Testis (tissue), 5 donors: ENCODE measurements at places on chromosomes 1 and 21. TPM values are rescaled to one million over a fixed set of nuclear protein-coding genes. Genes with fewer than 3 reads are reported as not detected.
A peak's percentile ranks its signal among the peaks of the same experiment; 100 is the strongest.

DNA sequence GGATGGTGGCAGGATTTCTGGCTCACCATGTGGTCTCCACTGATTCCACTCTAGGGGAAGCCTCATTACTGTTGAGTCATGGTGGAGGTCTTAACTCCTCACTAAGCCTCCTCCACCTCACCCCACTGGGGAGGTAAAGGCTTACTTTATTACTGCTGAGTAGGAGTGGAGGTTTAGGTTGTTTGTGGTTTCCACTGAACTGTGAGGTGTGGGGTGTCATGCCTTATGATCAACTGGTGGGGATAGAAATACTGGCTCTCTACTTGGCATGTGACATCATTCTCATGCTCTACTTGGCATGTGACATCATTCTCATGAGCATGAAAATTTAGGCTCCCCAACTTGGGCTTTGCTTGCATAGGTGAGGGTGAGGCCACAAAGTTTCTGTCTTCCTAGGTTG is 35.6 kb downstream of the COL6A1 start:
- no peak for DNase-seq

DNA sequence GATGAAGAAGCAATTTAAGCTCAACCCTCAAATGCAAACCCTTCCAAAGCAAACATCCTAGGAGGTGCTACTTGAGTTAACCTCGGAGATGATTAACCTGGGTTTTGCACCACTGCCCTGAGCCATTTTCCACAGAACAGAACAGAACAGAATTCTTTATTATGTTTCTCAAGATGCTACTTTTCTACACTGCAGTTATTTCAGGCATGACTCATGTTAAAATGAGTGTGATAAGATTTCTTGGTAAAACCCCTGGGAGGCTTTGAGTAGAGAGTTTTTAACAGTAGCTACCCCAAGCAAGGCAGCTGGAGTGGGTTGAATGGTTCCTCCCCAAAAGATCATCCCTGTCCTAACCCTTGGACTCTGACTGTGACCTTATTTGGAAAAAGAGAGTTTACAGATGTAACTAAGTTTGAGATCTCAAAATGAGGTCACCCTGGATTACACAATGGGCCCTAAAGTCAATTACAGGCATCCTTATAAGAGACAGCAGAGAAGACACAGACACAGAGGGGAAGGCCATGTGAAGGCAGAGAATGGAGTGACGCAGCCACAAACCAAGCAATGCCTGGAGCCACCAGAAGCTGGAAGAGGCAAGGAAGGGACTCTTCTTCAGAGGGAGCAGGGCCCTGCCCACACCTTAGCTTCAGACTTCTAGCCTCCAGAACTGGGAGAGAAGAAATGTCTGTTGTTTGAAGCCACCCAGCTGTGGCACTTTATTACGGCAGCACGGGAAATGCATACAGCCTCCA is 153.4 kb downstream of the ETS2 start:
- DNase-seq = peak; percentile 32

DNA sequence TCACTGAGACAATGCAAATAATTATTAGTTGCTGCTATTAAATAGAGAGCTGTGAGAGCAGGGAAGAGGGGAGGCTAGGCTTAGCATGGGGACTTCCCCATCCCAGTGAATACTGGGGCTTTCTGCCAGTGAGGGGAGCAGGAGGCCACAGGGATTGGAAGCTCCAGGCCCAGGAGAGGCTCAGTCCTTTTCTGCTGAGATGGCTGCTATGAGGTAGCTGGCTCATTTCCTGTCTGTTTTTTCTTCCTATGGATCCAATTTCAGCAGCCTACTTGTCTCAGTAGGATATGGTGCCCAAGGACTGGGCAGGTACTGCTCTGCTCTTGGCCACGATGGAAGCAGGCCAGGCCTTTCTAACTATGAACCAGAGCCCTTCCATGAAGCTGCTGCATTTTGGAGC is 10.0 kb downstream of the STMN1 start:
- DNase-seq = no peak

DNA sequence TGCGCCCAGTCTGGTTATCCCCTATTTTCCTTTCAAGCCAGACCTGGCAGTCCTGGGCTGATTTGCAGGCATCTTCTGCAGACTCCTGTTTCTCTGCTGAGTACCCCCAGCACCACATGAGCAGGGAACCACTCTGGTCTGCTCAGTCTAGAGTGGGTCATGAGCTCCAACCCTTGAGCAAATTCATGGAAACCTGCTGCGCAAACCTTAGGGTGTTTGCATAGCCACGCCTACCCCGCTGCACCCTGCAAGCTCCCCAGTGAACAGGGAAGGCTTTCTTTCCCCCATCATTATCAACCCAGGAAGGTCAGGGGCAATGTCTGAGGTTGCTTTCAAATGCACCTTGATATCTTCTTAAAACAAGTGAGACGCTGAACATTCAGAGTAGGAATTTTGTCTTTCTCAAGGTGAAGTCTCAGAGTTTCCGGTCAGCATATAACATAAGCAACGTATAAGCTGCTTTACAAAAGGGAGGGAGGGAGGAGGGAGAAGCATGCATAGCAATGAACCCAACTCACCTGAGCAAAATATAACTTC is 11.1 kb upstream of the KCNE1 start:
- no peak for DNase-seq

DNA sequence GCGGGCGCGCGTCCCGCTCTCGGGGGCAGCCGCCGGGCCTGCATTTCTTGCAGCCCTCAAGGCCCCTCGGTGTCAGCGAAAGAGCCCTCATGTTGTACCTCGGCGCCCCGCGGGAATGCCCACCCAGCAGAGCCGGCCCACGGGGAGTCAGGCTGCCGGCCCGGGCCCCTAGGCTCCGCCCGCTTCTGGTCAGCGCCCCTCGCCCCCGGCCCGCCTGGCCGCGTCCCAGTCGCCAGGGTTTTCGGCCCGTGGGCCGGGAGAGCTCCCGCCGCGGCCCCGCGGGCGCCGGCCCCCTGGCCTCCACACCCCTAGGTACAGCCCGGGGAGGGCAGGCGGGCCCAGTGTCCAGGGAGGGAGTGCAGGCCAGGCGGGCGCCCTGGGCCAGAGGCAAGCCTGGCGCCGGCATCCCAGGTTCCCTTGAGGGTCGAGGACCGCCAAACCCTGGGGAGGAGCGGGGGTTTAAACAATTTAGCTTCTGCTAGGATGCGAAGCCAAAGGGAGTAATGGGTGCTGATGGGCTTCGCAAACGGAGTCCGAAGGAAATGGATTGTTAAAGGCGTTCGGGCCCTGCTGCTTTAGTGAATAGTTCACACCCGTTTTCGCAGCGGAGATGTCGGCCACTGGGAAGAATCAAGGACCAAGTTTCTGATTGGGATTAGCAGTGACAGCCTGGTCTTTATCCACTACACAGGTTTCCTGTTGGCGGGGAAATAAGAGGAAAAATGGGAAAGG is 486 bp upstream of the KCNA3 start:
- no peak for DNase-seq

TNFRSF4 gene
- polyA plus RNA-seq = 0.80 TPM

BCL2L15 gene
- 2.3 TPM for polyA plus RNA-seq

EDARADD gene
- polyA plus RNA-seq = 5.8 TPM

DNA sequence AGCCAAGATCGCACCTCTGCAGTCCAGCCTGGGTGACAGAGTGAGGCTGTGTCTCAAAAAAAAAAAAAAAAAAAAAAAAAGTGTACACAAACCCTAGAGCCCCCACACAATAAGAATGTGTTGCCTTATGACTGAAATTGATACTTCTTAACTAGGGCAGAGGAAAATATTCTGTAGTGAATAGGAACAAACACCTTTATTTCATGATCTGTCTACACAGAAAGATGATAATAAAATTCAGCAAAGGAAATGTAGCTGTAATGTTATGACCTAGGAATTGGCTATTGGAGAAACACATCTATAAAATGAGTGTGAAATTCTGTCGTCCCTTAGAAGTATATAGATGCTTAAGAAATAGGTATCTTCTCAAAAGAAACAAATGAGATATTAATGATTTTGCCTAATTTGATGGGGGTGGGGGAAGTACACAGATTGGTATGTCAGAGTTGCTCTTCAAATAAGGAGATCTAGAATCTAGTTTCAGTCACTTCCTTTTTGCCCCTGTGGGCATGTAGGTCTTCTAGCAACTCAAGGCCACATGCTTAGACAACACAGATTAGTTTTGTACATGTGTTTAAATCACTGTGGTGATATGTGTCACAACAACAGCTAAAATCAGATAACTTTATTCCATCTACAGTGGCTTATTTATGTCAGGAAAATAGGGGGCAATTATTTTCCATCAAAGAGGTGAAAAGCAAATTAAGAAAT is 10.7 kb upstream of the GPR25 start:
- DNase-seq = no peak

- DNase-seq = no peak
Measured at GRCh38 chr1:61455400-61455799, 269.5 kb downstream of the TM2D1 start.

CTXND2 gene
- 0.26 TPM for polyA plus RNA-seq

EXTL1 gene
- polyA plus RNA-seq = 1.3 TPM

FCN3 gene
- 0.54 TPM for polyA plus RNA-seq

GPR3 gene
- 0.20 TPM for polyA plus RNA-seq

DNA sequence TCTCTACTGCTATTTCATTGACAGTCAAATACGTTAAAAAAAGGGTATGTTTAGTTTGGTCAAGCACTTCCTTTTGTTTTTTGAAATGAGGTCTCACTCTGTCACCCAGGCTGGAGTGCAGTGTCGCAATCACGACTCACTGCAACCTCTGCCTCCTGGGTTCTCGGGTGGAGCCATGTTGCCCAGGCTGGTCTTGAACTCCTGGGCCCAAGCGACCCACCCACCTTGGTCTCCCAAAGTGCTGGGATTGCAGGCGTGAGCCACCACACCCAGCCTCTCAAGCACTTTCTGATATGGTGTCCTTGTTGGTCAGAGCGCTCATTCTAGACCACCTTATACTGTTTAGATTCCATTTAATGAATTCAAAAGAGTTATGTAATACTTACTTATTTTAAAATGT is 20.9 kb upstream of the RHBDL2 start:
- no peak for DNase-seq

DNA sequence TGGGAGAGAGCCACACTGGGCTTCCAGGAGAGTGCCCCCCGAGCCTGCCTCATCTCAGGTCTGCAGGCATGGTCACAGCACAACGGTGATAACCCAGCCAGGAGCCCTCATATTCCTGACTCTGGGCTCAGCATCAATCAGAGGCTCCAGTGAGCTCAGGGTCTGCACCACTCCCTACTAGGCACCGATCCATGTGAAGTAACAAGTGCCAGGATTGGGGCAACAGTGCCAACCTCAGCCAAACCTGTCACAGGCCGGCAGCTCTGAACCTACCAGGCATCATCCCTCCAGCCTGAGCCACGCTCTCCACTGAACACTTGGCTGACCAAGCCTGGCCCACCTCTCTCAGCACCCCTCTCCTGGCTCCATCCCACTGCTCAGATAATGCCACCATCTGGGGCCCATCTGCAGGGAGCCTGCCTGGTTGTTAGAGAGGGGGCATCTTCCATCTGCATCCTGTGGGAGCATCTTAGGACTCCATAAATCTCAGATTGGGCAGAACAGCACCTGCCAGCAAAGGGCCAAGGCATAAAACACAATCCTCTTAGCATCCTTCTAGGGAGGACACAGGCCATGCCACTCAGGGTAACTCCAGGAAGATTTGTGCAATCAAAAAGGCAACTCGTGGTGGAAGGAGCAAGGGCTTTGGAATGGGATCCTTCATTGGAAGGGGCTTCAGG is 213.7 kb upstream of the CSF3R start:
- DNase-seq = no peak

GRCh38 chr1:243253926-243254232 is 1.2 kb downstream of the CEP170 start:
- DNase-seq = no peak

GRCh38 chr1:22176258-22176657 is 33.4 kb upstream of the WNT4 start:
- no peak for DNase-seq

CDC7 gene
- polyA plus RNA-seq = 24.2 TPM

DNA sequence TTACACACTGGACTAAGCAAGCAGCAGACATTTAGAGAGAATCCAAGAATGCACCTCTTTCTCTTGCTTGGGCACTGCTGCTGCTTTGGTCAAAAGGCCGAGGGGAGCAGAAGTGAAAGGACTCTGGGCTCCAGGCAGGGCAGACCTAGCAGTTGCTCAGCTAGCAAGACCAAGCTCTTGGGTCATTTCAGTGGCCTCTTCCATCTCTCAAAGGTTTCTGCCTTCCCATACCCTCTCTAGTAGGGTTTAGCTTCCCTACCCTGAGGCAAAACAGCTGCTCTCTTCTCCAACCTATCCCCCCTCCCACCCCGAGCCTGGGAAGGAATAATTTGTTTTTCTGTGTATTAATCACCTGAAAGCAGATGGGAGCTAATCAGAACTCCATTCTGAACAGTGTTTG is 25.8 kb downstream of the TFAP2E start:
- no peak for DNase-seq

CELA2B gene
- 2.7 TPM for polyA plus RNA-seq

VAV3 gene
- polyA plus RNA-seq = 11.4 TPM

GRCh38 chr1:97849345-97850340 is 71.2 kb downstream of the DPYD start:
- no peak for DNase-seq

DNA sequence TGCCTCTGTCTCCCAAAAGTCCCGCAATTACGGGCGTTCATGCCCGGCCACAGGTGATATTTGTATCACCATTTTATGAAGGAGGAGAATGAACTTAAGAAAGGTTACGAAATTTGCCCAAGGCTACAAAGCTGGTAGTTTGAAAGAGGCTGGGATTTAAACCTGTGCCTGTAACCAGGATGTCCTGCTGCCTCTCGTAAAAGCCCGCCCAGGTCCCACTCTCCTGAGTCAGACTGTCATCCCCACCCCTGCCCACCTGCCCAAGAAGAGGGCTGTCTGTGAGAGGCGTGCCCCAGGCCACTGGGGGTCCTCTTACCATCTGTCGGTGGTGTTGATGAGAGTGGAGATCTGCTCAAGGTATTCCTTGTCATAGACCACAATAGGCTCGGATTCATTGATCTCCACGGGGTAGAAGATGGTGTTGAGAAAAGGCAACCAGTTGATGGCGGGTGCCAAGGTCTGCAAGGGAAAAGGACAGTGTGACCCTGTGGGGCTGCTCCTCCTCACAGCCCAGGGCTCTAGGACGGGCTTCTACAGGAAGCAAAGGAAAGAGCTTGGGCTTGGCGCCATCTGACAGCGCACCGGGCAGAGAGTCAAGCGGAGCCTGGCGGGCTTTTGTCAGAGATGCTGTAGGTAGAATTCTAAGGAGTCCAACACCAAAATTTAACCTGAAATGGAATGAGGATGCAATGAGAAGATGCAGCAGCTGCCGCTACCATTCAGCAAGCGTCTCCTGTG is 43.2 kb downstream of the ECE1 start:
- no peak for DNase-seq

- peak; percentile 68 for DNase-seq
Measured at GRCh38 chr1:76901158-76901767, 34.0 kb downstream of the ST6GALNAC5 start.

MNDA gene
- 6.8 TPM for polyA plus RNA-seq

GJA8 gene
- polyA plus RNA-seq = 13.4 TPM
